ENCODE measurements at places on chromosomes 3 and 15.

GRCh38 chr15:47726399-47726823 is 9.1 kb downstream of the SEMA6D start:
- no peak for DNase-seq

DNA sequence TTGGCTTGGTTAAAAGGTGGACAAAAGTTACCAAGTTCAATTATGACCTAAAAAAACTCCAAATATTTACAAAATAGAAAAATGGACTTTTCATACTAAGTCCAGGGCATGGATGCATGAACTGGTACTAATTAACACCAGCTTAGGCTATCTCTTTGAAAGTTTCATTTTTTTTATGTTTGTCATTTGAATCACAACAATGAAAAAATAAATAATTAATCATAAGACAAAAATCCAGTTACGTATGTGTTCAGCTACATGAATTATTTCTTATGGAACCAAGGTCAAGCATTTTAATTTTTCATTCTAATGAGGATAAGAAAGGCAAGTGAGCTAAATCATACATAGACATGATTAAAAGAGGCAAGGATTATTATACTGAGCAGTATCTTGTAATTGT is 23.7 kb upstream of the STRIT1 start:
- no peak for DNase-seq

DNA sequence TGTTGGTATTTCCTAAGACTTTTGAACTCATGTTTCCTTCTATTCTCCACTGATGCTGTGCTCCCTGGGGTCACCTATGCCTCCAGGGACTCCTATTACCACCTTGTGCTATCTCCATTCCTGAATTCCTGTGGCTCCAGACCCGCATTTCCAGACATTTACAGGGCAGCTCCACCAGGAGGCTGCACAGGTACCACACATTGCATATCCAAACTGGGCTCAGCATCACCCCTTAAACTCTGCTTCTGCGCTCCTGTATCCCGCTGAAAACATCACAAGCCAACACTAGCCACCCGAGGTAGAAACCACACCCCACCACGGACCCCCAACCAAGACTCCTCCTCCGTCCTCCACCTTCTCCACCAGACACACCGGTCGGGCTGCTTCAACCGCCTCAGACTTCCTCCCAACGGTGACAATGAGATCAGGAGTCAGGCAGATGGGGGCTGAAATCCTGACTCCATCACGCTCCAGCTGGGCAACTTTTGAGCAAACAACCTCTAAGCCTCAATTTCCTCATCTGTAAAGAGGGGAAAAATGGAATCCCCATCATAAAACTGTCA is 10.4 kb downstream of the TNK2 start:
- no peak for DNase-seq

GRCh38 chr3:187136936-187137335 is 2.4 kb downstream of the RPL39L start:
- DNase-seq: no peak

DNA sequence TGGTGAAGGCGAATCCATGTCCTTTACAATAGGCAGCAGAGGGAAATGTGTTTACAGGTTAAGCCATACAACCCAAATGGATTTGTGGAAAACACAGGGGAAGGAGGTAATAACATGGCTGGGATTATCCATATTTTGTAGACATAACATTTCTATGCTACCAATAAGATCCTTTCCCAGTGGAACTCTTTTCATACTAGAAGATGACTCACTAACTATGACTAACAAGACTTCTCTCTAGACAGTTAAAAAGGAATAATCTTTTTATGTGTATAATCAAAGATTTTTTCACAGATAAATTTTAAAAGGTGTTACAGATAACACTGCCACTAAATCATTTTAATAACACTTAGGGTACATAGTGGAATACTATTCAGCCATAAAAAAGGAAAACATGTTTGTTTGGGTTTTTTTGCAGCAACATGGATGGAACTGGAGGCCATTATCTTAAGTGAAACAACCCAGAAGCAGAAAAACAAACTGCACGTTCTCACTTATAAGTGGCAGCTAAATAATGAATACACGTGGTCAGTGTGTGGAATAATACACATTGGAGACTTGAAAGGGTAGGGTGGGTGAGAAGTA is 39.6 kb downstream of the VPS13C start:
- no peak for DNase-seq

GRCh38 chr15:47394286-47394809 is 323.0 kb upstream of the SEMA6D start:
- no peak for DNase-seq

- DNase-seq: no peak
Measured at GRCh38 chr3:189157232-189158007, 14.4 kb upstream of the TPRG1 start.

DNA sequence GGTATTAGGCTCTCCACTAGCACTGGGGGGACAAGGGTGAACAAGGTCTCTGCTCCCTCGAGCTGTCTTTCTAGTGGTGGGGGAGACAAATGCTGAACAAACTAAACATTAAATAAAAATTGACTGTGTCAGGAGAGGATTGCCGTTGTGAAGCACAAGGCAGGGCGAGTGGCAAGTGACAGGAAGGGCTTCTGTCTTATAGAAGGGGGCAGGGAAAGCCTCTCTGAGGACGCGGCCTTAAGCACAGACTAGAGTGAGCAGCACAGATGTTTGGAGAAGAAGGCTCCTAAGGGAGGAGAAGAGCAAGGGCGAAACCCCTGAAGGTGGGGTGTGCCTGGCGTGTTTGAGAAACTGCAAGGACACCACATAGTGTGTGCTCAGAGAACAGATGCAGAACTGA is 50.9 kb upstream of the ATP2B2 start:
- DNase-seq: no peak

DNA sequence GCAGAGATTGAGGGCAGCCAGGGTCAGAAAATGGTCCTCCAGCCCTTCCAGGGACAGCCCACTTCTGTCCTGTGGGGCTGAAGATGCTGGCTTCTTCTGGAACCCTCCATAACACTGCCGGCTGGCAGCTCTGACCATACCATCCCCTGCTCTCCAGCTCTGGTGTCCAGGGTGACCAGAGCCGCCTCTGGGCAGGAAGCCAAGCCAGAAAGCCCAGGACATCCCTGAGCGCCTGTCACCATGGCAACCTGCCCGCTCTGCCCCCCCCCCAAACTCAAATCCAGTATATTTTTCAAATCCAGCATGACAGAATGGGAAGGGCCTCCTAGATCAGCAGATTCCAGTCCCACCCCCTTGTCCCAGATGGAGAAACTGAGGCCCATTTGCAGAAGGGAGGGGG is 420 bp upstream of the TMIE start:
- DNase-seq: no peak

DNA sequence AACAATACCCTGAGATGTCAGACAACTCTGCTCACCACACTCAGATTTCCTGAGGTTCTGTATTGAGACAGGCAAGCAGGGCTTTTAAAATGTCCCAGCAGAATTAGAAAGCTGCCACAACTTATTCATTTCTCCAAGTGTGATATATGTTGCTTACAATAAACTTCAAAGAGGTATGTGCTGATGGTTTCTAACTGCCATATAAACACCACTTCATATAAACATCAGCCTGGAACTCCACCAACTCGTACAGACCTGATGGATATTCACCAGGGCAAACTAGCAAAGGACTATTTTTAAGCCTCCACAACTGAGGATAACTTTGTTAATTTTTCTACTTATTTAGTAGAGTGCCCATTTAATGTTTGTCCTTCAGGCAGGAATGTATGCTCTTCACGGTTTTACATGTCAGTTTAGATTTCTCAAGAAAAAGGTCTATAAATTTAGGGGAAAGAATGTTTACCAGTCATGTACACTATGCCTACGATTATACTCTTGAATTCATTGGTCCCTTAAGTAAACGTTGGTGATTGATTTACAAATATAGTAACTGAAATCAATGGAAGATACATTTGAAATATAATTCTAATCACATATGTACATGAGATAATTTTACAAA is 109.6 kb upstream of the ABI3BP start:
- no peak for DNase-seq

DNA sequence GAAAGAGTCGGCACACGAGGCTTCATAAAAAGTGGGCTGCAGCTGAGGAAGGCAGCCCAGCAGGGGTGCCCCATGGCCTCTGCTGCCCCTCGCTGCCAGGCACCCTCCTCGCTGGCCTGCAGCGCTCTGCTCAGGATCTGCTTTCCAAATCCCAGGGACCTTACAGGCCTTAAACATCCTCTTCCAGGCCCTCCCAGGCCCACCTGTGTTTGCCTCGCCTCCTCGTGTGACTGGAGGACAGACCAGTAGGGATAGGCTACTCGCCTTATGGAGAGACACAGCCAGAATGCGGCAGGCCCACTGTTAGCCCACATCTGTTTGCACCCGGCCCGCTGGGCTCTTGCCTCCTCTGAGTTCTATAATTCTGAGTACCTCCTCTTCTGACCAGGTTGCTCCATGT is 124.5 kb upstream of the PLXNA1 start:
- DNase-seq: no peak

DNA sequence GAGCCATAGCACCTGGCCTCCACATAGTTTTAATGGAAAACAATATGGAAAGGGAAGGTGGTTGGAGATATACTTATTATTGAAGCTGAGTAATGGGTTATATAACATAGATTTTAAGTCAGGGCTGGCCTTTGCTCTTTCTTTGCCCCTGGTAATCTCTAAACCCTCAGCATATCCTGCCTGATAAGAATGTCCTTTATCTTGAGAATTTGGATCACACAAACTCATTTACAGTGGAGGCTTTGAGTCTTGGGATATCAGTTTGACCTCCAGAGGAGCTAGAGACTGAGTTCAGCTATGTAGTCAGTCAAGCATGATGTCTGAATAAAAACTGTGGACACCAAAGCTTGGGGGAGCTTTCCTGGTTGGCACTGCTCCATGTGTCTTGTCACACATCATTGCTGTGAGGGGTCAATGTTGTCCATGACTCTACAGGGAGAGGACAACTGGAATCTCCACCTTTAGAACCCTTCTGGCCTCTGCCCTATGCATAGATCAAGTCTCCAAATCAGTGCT is 9.0 kb upstream of the C3orf33 start:
- no peak for DNase-seq

GRCh38 chr3:15385901-15386653 is 41.3 kb downstream of the METTL6 start:
- DNase-seq: no peak

GRCh38 chr15:70200511-70201424 is 103.1 kb upstream of the TLE3 start:
- no peak for DNase-seq

DNA sequence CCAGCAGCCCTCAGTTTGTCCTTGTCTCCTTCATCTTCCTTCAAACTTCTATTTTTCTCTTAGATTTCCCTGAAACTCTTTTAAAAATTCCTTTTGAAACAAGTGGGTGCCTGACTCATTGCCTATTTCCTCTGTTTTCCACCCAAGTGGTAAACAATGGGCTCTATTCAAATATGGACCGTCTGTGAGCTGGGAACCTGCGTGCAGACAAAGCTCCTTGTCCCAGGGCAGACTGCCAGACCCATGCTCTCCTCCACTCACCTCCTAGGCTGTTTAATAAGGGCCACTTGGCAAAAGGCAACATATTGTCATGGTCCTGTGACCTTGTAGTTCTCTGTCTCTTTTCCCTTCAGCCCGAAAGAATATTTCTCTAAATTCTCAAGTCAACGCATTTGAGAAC is 332.7 kb upstream of the THBS1 start:
- no peak for DNase-seq

- no peak for DNase-seq
Measured at GRCh38 chr15:100913961-100914360, 5.2 kb upstream of the LRRK1 start.

- DNase-seq: no peak
Measured at GRCh38 chr3:40765884-40766283, 241.1 kb downstream of the ZNF621 start.

DNA sequence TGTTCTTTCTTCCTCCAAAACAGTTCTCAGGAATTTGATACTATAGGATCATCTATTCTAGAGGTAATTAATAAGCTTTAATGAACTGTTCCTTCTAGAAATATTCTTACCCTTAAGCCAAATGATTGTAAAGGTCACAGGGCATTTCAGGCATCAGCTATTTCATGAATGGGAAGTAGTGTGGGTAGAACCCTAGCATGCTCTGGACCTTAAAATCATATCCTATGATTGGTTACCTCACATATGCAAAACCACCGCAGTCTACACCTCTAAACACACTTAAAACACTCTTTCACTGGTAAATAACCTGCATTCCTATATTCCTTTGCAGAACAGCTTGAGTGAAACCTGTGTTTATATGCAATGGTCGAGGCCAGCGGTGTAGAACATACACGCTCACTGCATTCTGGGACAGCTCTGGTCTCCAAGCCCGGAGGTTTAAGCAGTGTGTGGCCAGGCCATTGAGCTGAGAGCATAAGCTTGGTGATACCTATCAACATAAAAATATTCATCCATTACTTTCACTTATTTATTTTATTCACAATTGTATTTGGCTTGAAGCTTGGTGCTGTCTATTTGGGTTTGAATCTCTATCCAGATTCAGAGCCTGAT is 87.7 kb upstream of the RASGRP1 start:
- no peak for DNase-seq

GRCh38 chr3:186772701-186773417 is 10.5 kb upstream of the EIF4A2 start:
- DNase-seq: peak; percentile 37

- DNase-seq: no peak
Measured at GRCh38 chr15:89054873-89055272, 33.4 kb upstream of the ABHD2 start.

- no peak for DNase-seq
Measured at GRCh38 chr15:98914626-98915025, 93.0 kb downstream of the PGPEP1L start.

GRCh38 chr3:134110963-134111362 is 81.2 kb upstream of the SLCO2A1 start:
- no peak for DNase-seq

DNA sequence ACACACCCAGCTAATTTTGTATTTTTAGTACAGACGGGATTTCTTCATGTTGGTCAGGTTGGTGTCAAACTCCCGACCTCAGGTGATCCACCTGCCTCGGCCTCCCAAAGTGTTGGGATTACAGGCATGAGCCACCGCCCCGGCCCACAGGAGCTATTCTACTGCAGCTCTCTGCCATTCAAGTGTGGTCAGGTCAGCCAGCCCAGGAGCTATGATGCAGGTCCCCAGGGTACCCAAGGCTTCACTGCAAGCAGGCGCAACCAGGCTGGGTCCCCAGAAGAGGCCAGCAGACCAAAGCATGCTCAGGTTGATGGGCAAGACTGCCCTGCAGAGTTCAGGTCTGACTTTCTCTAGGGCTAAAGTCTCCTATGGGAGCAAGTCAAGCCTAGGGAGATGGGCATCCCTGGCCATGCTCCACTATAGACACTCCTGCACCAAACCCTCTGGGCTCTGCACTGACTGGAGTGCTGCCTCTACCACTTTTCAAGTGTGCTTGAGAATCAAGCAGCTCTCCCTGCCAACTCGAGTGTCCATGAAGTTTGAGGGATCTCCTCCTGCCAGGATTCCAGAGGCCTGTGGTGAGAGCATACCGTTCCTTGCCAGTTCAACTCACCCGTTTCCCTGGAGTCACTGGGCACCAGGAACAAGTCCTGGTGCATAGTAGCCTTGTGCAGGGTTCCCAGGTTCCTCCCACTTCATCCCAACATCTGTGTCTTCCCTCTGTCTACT is 30.9 kb downstream of the MYO9A start:
- no peak for DNase-seq

- DNase-seq: no peak
Measured at GRCh38 chr3:49255112-49255511, 21.9 kb downstream of the C3orf62 start.

Data from stimulated activated CD4-positive, alpha-beta T cell treated with anti-CD3 and anti-CD28 coated beads, TNF-alpha, amount 100 ng/mL, for 4 hours (primary cell).